ENCODE measurements at places on chromosomes 4 and X.

- DNase-seq = no peak
Observed at GRCh38 chrX:131277543-131278136, 11.5 kb downstream of the IGSF1 start.

DNA sequence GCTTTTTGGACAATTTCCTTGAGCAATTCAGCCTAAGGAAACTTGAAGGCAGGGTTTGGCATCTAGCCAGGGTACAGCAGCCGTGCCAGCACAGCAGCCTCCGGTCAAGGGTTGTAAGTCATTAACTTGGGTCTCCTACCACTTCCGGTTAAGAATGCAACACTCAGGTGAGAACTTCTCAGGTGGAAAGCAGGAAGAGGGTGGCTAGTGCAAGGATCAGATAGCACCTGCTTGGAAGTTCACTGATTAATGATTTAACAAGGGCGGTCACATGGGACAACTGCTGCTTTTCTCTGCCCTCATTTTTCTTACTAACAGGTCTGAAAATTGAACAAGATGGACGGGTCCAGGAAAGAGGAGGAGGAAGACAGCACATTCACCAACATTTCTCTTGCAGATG is 30.1 kb upstream of the SCOC start:
- DNase-seq = no peak

GRCh38 chr4:113444386-113444785 is 317.2 kb downstream of the CAMK2D start:
- no peak for DNase-seq

DNA sequence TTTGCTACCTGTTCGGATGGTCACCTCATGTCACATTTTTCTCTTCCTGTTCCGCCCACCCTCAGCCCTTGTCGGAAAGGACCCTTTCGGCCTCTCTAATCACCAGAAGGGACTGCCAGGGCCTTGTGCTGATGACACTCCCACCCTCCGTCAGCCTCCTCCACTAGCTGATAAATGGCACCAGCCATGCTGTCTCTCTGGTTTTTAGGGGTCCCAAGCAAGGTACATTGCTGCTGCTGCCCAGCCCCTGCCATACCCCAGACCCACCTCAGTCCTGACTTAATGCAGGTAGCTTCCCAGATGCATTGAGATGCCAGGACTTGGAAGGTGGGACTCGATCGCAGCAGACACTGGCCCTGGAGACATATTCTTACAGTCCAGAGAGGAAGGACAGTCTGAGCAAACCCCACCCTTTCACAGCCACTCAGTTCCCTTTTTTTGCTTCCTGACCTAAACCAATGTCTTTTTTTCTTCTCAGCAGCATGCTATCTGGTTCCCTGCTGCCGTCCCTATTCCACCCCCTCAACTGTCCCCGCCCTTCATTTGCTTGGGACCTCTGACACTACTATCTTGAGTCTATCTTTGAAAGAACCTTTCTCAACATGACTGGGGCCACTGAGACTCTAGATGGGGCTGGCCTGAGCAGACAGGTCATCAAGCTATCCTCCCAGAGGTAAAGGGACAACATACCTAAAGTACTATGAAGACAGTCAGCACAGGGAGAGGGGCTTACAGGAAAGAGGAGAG is at the start of gene BTK:
Gene BTK, minus strand, starts transcription at position 397 of the 747 bp plus-strand sequence. CDS start 10,907 bp downstream, outside the sequence.
- DNase-seq = no peak
